ENCODE measurements at places on chromosomes 1 and 21. TPM values are rescaled to one million over a fixed set of nuclear protein-coding genes. Genes with fewer than 3 reads are reported as not detected.

The GSTM5 gene
- total RNA-seq = 27.9 TPM

The PROK1 gene
- total RNA-seq = not detected

The HES4 gene
- 144 TPM for total RNA-seq

The MATN1 gene
- total RNA-seq = 1.7 TPM

The CHAF1B gene
- 6.2 TPM for total RNA-seq

The OR2T3 gene
- not detected for total RNA-seq

The LEMD1 gene
- 3.0 TPM for total RNA-seq

The DCST2 gene
- total RNA-seq = 2.8 TPM

The G0S2 gene
- not detected for total RNA-seq

The FLG2 gene
- total RNA-seq = not detected

Measured in endothelial cell (in vitro differentiated cells).